AG09309 (cell line): ENCODE measurements at places on chromosomes 5 and 9.
A peak's percentile ranks its signal among the peaks of the same experiment; 100 is the strongest.

- DNase-seq: no peak
These were observed 84.0 kb downstream of the ACER2 start for GRCh38 chr9:19492775-19493173.

- DNase-seq: no peak
These were observed 43.3 kb downstream of the RAI14 start for GRCh38 chr5:34699155-34700077.

- peak; percentile 99 for DNase-seq
These were observed 476.6 kb upstream of the WWC1 start for GRCh38 chr5:167814828-167815227.

DNA sequence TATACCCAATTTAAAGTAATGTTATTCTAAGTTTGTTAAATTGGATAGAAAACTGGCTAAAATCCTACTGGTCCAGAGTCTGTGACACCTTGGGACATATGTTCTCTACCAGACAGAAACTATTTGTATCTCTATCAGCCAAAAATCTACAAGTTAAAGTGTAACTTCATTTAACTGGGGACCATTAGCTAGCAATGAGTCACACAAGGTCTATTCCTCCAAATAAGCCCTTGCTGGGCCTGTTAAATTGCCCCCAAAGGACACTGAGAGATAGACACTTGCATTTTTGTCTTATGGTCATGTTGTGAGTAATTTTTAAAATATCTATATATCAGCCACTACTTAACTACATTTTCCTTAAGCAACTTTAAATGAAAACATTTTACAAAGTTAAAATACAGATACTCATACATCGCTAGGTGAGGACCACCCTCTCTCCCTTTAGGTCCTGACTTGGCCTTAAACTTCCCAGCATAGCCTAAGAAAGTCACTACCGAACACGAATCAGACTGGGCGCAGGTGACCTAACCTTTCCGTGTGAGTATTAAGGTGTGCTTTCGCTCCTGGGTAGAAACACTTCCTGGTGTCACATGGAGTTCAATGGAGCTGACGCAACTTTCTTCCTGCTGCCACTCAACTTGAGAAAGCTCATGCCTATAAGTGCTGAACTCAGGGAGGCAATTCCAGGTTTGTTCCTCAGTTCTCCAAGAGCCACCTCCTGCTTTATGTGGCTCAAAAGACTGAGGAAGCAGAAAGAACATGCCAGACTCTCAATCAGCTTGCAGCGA lies 249.1 kb downstream of the DIRAS2 start:
- DNase-seq: no peak

- DNase-seq: no peak
These were observed 196.0 kb upstream of the PAPPA start for GRCh38 chr9:115957585-115957984.

GRCh38 chr5:122030251-122030650 lies 47.8 kb downstream of the LOX start:
- DNase-seq: no peak

GRCh38 chr5:142694092-142694856 lies 8.4 kb upstream of the FGF1 start:
- no peak for DNase-seq

GRCh38 chr5:126403876-126404275 lies 19.3 kb upstream of the GRAMD2B start:
- no peak for DNase-seq

- no peak for DNase-seq
These were observed 403.1 kb upstream of the WWC1 start for GRCh38 chr5:167888393-167888792.

DNA sequence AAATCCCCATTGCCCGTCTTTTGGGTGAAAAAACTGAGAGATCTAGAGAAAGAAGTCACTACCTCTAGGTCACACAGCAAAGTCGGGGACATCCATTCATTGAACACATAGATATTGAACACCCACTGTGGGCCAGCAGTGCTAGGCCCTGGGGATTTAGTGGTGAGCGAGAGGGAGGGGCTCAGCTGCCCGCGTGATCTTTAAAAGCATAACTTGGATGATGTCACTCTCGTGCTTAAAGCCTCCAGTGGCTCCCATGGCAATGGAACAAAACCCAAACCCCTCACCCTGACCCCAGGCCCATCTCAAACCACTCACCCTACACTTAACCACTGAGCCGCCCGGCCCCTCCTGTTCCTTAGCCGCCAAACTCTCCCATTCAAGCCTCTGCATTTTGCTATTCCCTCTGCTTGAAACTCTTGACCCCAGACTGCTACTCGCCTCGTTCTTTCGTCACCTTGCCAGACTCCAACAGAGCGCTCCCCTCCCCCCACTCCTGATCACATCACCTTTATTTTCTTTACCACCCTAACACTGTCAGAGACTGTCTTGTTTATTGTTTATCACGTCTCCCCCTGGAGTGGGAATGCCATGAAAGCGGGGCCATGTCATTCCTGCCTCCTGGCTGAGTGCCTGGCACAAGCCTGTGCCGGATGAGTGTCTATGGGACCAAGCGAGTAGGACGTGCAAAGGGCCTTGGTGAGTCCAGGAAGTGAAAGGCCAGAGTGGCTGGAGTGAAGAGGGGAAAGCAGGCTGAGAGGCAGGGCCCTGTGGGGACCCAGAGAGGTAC lies 710 bp upstream of the PIP5KL1 start:
- no peak for DNase-seq

DNA sequence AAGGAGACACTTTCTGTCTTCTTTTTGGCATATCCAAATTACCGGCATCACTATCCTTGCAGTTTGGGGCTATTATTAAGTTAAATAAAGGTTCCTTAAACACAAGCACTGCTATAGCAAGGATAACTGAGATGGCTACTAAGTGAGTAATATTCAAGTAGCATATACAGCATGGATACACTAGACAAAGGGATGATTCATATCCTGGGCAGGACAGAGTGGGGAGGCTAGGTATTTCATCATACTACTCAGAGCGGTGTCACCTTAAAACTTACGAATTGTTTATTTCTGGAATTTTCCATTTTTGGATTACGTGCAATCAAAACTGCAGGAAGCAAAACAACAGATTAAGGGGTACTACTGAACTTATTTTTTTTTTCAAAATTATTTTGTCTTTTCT lies 54.1 kb downstream of the FER start:
- peak; percentile 75 for DNase-seq

DNA sequence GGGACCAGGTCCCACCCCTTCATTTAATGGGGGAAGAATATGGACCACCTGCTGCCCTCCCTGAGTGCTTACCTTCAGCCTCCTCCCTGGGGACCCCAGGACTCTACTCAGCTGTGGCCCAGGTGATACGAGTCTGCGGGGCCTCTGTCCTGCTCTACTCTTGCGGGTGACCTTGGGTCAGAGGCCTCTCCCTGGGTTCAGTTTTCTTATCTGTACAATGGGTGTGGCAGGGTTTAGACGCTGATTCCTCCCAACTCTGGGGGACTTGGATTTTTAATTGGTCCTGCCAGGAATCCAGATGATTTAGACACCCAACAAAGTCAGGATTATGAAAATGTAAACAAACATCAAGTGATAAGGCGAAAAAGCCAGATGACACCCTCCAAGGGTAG lies 25.0 kb downstream of the FAM163B start:
- no peak for DNase-seq

- DNase-seq: no peak
These were observed 29.5 kb downstream of the C5orf15 start for GRCh38 chr5:133938929-133939328.

GRCh38 chr9:126985870-126986498 lies 71.4 kb downstream of the RALGPS1 start:
- peak; percentile 43 for DNase-seq

GRCh38 chr5:154654486-154655371 lies 100.4 kb upstream of the LARP1 start:
- DNase-seq: no peak

GRCh38 chr5:142841511-142842265 lies 71.5 kb downstream of the ARHGAP26 start:
- no peak for DNase-seq

DNA sequence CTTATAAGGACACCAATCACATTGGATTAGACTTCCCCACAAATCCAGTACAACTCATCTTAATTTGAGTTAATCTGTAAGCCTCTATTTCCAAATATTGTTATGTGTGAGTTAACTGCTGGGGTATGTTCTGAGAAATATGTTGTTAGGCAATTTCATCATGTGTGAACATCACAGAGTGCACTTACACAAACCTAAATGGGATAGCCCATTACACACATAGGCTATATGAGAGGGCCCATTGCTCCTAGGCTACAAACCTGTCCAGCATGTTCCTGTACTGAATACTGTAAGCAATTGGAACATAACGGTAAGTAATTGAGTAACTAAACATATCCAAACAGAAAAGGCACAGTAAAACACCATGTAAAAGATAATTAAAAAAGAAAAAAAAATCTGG lies 19.1 kb upstream of the ARSI start:
- DNase-seq: no peak

- DNase-seq: no peak
These were observed 488.6 kb upstream of the WWC1 start for GRCh38 chr5:167802755-167803431.

DNA sequence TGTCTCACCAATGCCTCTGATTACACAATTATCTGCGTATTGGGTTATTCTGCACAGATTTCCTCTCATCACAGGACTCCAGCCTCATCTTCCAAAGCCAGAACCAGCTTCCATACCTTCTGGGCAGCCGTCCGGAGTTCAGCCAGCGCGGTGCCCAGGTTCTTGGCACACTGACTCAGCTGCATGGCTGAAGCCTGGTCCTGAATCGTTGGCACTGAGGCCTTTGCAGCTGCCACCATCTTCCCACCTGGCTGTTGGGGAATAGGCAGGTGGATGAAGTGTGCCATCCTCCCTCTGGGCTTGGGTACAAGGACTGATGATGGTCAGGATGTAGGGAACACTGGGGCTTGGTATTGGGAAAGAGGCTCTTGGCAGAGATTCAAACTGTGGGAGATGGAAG lies 17.9 kb downstream of the TLN1 start:
- DNase-seq: no peak
